ENCODE measurements at places on chromosomes 5 and 9. TPM values are rescaled to one million over a fixed set of nuclear protein-coding genes. Genes with fewer than 3 reads are reported as not detected.

GRCh38 chr9:33318225-33318624 lies 27.9 kb downstream of the NFX1 start:
- DNase-seq, result no peak
- no peaks in the 10 kb centered on the region for H3K27me3 ChIP-seq
- peaks cover 55% of the 10 kb centered on the region for H3K36me3 ChIP-seq
- H3K27ac ChIP-seq, result no peak overlapping the region

- H3K4me3 ChIP-seq, result no peak overlapping the region
- peak overlapping the region; percentile 90 for H3K27ac ChIP-seq
- no peak for DNase-seq
- peaks cover 84% of the 10 kb centered on the region for H3K36me3 ChIP-seq
- no peaks in the 10 kb centered on the region for H3K27me3 ChIP-seq
- no peaks in the 10 kb centered on the region for H3K4me1 ChIP-seq
Measured at GRCh38 chr5:154811239-154811638, 39.2 kb downstream of the FAXDC2 start.

The EIF4E1B gene
- not detected for total RNA-seq

The PCDHGA4 gene
- total RNA-seq, result 7.2 TPM

DNA sequence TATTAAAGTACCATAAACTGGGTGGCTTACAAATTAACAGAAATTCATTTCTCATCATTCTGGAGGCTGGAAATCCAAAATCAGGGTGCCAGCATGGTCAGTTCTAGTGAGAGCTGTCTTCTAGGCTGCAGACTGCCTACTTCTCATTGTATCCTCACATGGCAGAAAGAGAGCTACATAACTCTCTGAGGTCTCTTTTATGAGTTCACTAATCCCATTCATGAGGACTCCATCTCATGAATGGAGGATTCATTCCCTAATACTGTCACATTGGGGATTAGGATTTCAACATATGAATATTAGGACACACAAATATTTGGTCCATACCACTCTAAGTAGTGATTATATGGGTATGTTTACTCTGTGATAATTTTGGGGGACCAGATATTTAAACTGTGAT lies 84.0 kb downstream of the ERP44 start:
- no peaks in the 10 kb centered on the region for H3K27me3 ChIP-seq
- no peak overlapping the region for H3K27ac ChIP-seq
- H3K4me3 ChIP-seq, result no peak overlapping the region
- no peaks in the 10 kb centered on the region for H3K4me1 ChIP-seq

GRCh38 chr9:135879237-135879601 lies 28.1 kb downstream of the CAMSAP1 start:
- H3K36me3 ChIP-seq, result no peaks in the 10 kb centered on the region
- H3K27ac ChIP-seq, result peak overlapping the region; percentile 14
- no peaks in the 10 kb centered on the region for H3K27me3 ChIP-seq
- no peak for DNase-seq

DNA sequence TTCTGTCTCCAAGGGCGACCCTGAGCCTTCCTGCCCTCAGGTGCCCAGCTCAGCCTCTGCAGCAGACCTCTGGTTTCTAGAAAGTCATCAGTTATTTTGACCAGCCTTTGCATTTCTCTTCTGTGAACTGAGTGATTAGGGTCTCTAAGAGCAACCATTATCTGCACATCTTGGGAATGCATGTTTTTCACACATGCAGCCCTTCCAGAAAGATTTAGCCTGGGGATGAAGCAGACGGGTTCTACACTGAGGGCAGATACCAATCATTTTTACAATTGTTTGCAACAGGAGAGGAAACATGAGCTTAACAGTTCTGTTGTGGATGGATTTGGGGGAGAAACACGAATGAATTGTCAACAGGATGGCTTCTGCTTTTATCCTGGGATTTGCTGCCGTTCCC lies 90.1 kb upstream of the PITX1 start:
- H3K27me3 ChIP-seq, result no peaks in the 10 kb centered on the region
- no peaks in the 10 kb centered on the region for H3K36me3 ChIP-seq
- H3K4me1 ChIP-seq, result no peaks in the 10 kb centered on the region
- H3K27ac ChIP-seq, result no peak overlapping the region
- DNase-seq, result no peak

The SUSD1 gene
- 5.1 TPM for total RNA-seq

The PCDHB5 gene
- total RNA-seq, result 37.7 TPM

GRCh38 chr5:147387109-147387508 lies 122.8 kb downstream of the DPYSL3 start:
- H3K4me1 ChIP-seq, result peaks cover 35% of the 10 kb centered on the region
- H3K36me3 ChIP-seq, result peaks cover 15% of the 10 kb centered on the region
- DNase-seq, result no peak
- H3K4me3 ChIP-seq, result no peak overlapping the region

The TSLP gene
- total RNA-seq, result 0.35 TPM
